ENCODE measurements at places on chromosomes 12 and 14.

- no peak for DNase-seq
These were observed 313.9 kb downstream of the NRXN3 start for GRCh38 chr14:78484028-78484427.

- no peak for DNase-seq
These were observed 260.5 kb downstream of the C12orf50 start for GRCh38 chr12:87768501-87769287.

- no peak for DNase-seq
These were observed 80.0 kb downstream of the ST8SIA1 start for GRCh38 chr12:22254478-22254877.

GRCh38 chr14:21768116-21768874, 94.7 kb upstream of the OR4E1 start:
- no peak for DNase-seq

GRCh38 chr12:51753980-51754675, 94.4 kb downstream of the FIGNL2 start:
- no peak for DNase-seq

- no peak for DNase-seq
These were observed 65.2 kb upstream of the PDZRN4 start for GRCh38 chr12:41122894-41123293.

- DNase-seq: peak; percentile 52
These were observed at the start of gene CISTR for GRCh38 chr12:53751336-53752191. TSS of gene CISTR (minus strand) at chr12:53751979.

DNA sequence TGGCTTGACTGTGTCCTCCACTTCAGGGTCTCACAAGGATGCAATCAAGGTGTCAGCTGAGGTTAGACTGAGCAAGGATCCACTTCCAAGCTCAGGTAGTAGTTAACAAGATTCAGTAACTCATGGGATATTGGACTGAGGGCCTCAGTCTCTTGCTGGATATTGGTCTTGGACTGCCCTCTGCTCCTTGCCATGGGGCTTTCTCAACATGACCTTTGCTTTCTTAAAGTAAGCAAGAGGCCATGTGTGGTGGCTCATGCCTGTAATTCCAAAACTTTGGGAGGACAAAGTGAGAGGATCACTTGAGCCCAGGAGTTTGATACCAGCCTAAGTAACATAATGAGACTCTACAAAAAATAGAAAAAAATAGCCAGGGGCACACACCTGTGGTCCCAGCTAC, 231.3 kb upstream of the AMIGO2 start:
- no peak for DNase-seq

DNA sequence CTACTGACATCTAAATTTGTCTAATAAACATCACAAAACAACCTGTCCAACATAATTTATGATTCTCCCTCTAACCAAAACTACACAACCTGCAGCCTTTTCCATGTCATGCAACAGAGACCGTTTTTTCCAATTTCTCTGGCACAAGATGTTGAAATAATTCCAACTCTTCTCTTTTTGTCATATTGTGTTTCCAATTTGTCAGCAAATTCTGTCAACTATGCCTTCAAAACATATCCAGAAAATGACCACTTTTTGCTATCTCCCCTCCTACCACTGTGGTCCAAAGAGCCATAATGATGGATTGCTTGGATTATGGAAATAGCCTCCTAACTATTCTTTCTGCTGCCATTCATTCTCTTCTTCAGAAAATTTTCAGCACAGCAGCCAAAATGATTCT, 31.3 kb upstream of the SSTR1 start:
- DNase-seq: no peak

GRCh38 chr14:23723911-23724310, 87.7 kb downstream of the DHRS2 start:
- no peak for DNase-seq

DNA sequence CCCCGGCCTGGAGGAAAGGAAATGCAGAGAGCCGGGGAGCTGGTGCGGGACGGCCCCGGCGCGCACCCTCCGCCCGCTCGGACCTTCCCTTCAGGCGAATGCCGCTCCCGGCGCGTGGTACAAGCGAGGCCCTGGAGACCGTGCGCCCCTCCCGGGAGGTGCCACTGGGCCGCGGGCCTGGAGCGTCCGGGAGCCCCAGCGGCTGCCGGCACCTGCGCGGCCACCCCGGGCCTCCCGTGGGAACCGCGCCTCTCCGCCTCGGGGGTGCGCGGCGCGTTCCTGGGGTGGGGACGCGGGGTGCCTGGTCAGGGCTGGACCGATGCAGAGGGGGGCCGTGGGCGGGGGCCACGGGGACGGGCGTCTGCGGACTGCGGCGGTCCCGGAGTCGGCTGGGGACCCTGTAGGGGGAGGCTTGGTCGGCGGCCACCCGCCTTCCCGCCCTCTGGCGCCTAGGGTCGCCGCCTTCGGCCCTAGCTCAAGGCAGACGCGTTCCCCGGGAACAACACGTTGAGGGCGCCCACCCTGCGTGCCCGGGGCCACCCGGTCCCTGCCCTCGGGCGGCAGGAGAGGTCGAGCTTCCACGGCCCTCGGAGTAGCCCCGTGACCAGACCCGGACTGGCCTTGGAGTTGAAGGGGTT, 599 bp downstream of the PAPLN start:
- DNase-seq: no peak

DNA sequence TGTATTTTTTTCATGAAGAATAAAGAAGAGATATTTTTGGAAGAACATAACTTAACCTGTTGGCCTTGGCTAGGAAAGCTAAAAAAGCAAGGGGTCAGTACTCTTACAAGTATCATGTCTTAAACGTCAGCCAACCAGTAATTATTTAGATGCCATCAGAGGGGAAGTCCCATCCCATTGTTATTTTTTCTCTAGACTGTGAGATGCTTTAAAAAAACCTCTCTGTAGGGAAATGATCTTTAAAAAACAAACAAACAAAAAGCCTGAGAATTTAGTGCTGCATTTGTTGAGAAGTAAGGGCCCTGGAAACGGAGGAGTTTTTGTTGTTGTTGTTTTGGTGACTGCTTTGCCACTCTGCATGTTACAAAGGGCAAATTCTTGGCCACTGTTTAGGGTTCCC, 474.0 kb downstream of the ZFP36L1 start:
- DNase-seq: no peak

DNA sequence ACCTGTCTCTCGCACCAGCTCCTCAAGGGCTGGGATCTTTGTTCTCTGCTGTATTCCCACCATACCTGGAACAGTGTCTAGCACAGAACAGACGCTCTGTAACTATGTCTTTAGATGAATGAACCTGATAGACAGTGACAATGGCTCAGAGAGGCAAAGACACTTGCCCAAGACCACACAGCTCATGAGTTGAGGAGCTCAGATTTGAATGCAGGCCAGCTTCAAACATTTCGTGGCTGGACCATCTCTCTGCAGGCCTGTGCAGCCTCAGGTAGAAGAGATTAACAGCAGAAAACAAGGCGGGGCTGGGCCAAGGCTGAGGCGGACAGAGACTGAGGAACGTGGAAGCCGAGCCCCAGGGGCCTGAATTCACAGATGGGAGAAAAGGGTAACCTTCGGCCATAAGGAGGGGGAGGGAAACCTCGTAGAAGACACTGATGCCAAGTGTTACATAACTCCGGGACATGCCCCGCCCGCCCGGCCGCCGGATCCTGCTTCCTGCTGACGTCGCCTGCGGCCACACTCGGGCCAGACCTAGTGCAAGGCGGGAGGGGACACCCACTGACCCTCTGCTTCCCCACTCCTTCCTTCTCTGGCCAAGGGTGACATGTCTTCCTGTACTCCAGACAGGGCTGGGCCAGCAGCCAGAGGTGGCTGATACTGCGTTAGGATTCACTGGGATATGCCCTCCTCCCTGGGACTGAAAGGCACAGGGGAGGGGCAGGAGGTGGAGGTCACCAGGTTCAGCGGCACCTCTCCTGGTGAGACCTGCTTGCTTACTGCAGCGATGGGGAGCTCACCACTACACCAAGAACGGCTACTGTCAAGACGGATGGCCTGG, 86.8 kb downstream of the RFLNA start:
- no peak for DNase-seq

DNA sequence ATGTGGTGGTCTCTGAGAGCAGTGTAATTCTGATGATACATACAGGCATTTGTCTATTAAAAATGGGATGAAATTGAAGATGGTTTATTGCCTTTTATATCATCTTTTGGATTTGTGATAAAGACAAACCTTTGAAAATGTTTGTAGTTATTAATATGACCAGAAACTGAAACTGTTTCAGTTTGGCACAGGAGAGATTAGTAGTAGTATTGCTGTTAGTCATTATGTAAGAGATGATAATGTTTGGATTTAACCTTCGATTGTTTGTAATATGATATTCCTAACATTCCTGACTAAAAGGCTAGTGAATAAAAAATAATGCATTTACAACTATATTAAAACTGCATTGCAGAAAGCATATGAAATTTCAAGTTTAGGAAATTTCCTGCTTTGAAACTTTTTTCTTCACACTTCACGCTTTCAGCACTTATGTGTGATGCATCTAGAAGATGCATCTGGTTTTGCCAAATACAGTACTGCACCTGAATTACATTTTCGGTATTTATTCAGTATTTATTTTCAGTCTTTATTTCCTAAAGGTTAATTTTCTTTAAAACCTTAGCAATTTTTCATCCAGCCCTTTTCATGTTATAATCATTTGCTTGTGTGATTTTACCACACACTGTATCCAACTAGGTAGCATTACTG, 25.5 kb downstream of the ADIPOR2 start:
- DNase-seq: no peak

DNA sequence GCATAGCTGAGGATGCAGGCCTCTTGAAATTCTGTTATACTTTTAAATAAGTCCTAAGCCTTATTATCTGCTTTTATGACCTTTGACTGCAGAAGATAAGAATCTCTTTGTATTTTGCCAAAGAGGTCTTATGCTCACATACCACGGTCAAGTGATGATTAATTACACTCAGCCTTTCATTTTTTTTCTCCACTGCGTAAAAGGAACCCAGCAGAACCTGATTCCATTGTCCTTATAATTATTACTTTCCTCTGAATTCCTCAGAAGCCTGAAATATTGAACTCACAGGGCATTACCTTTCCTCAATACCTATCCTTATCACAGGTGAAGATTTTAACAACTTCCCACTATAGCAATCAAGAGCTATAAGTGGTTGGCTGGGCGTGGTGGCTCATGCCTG, 498.7 kb upstream of the RPL10L start:
- DNase-seq: no peak
